A549 treated with dexamethasone at 1 μM for 4 hours (cell line): ENCODE measurements at places on chromosomes 11 and 22. TPM values are rescaled to one million over a fixed set of nuclear protein-coding genes. Genes with fewer than 3 reads are reported as not detected.

OR8G5 gene
- not detected in 5 replicates for total RNA-seq

VSIG10L2 gene
- total RNA-seq: not detected in 5 replicates

TESMIN gene
- total RNA-seq: 3.9 to 6.2 TPM (median 5.8 TPM) in 5 replicates

CRKL gene
- total RNA-seq: 24.0 to 28.7 TPM (median 27.3 TPM) in 5 replicates

SMARCB1 gene
- 49.6 to 56.0 TPM (median 54.7 TPM) in 5 replicates for total RNA-seq

CHKB gene
- 11.5 to 19.4 TPM (median 15.2 TPM) in 5 replicates for total RNA-seq

YPEL1 gene
- total RNA-seq: 0.05 to 0.72 TPM (median 0.38 TPM) in 5 replicates

POU2AF2 gene
- not detected in 5 replicates for total RNA-seq

CD248 gene
- total RNA-seq: not detected in 5 replicates

MRGPRX2 gene
- total RNA-seq: not detected in 5 replicates

CHCHD10 gene
- total RNA-seq: 92.9 to 197 TPM (median 166 TPM) in 5 replicates

LARGE1 gene
- 3.6 to 5.0 TPM (median 4.3 TPM) in 5 replicates for total RNA-seq

DEPDC7 gene
- total RNA-seq: 6.8 to 7.8 TPM (median 7.0 TPM) in 5 replicates

FAM181B gene
- 0.03 to 0.05 TPM (median 0.05 TPM) in 5 replicates for total RNA-seq

DGKZ gene
- total RNA-seq: 31.7 to 56.4 TPM (median 53.6 TPM) in 5 replicates

PKDREJ gene
- total RNA-seq: not detected in 5 replicates

DCDC1 gene
- 0.38 to 0.77 TPM (median 0.59 TPM) in 5 replicates for total RNA-seq

TNNI2 gene
- total RNA-seq: 0.31 to 0.33 TPM in 2 of 5 replicates, not detected in the others

MCM5 gene
- total RNA-seq: 55.6 to 103 TPM (median 77.6 TPM) in 5 replicates

KLHDC7B gene
- not detected in 5 replicates for total RNA-seq

HSPB2 gene
- 0.09 TPM in 1 of 5 replicates, not detected in the others for total RNA-seq

MFRP gene
- total RNA-seq: not detected in 5 replicates

TSSC4 gene
- 43.3 to 67.5 TPM (median 60.4 TPM) in 5 replicates for total RNA-seq

A4GALT gene
- 17.7 to 27.9 TPM (median 27.3 TPM) in 5 replicates for total RNA-seq

EIF3M gene
- 400 to 458 TPM (median 442 TPM) in 5 replicates for total RNA-seq

DDTL gene
- total RNA-seq: 1.4 to 2.3 TPM (median 1.6 TPM) in 5 replicates

BRSK2 gene
- total RNA-seq: 3.9 to 7.2 TPM (median 5.8 TPM) in 5 replicates

HIKESHI gene
- 34.1 to 37.0 TPM (median 35.3 TPM) in 5 replicates for total RNA-seq

PHETA2 gene
- not detected in 5 replicates for total RNA-seq

GDPD5 gene
- total RNA-seq: 7.0 to 14.7 TPM (median 12.1 TPM) in 5 replicates

ASCL3 gene
- not detected in 5 replicates for total RNA-seq

KIAA0930 gene
- 57.9 to 78.1 TPM (median 77.3 TPM) in 5 replicates for total RNA-seq

CDC45 gene
- 22.7 to 25.4 TPM (median 24.0 TPM) in 5 replicates for total RNA-seq

PIWIL4 gene
- 0.12 to 0.31 TPM (median 0.14 TPM) in 5 replicates for total RNA-seq

ROM1 gene
- total RNA-seq: 3.6 to 4.4 TPM (median 4.0 TPM) in 5 replicates

WNT11 gene
- total RNA-seq: 0.98 to 2.9 TPM (median 1.8 TPM) in 5 replicates

OR4S2 gene
- not detected in 5 replicates for total RNA-seq

SAA4 gene
- total RNA-seq: not detected in 5 replicates

APOBEC3G gene
- total RNA-seq: 0.09 to 0.24 TPM in 2 of 5 replicates, not detected in the others

PGA5 gene
- not detected in 5 replicates for total RNA-seq

THY1 gene
- 12.7 to 17.5 TPM (median 15.1 TPM) in 5 replicates for total RNA-seq

MS4A14 gene
- total RNA-seq: not detected in 5 replicates

KCTD14 gene
- total RNA-seq: 1.6 to 1.9 TPM (median 1.6 TPM) in 5 replicates

PRSS23 gene
- total RNA-seq: 350 to 444 TPM (median 402 TPM) in 5 replicates

DERL3 gene
- 0.35 to 0.88 TPM (median 0.74 TPM) in 5 replicates for total RNA-seq

RAB36 gene
- 6.1 to 8.3 TPM (median 7.7 TPM) in 5 replicates for total RNA-seq

MAPK8IP2 gene
- 2.5 to 4.0 TPM (median 3.6 TPM) in 5 replicates for total RNA-seq

TRIM49D2 gene
- 0.16 to 0.72 TPM (median 0.34 TPM) in 5 replicates for total RNA-seq

TTC12 gene
- 4.1 to 8.5 TPM (median 4.8 TPM) in 5 replicates for total RNA-seq

KCNK7 gene
- total RNA-seq: 0.21 to 0.59 TPM (median 0.45 TPM) in 5 replicates

SCUBE1 gene
- 0.09 to 0.21 TPM (median 0.18 TPM) in 5 replicates for total RNA-seq

AMBRA1 gene
- 13.3 to 20.4 TPM (median 19.2 TPM) in 5 replicates for total RNA-seq

NAALAD2 gene
- total RNA-seq: not detected in 5 replicates

PHLDB1 gene
- total RNA-seq: 8.9 to 10.9 TPM (median 10.4 TPM) in 5 replicates
